Stimulated activated memory B cell treated with anti-CD40 and anti-IgM and Interleukin-4, amounts not matched to agents 10 μg/mL and 1 μg/mL and 100 μg/mL, for 72 hours (primary cell): ENCODE measurements at places on chromosomes 7 and 10.

- ATAC-seq, result no peak
Measured at GRCh38 chr7:50791938-50792341, 9.2 kb upstream of the GRB10 start.

- no peak for ATAC-seq
Measured at GRCh38 chr7:93146036-93146435, 2.1 kb downstream of the SAMD9L start.

- no peak for ATAC-seq
Measured at GRCh38 chr10:12063483-12063818, 5.3 kb upstream of the DHTKD1 start.

GRCh38 chr10:14574291-14574690 is 200.4 kb downstream of the FAM107B start:
- no peak for ATAC-seq

GRCh38 chr7:141838581-141838980 is 2.7 kb downstream of the PRSS37 start:
- no peak for ATAC-seq

GRCh38 chr7:40288827-40289226 is 154.0 kb downstream of the SUGCT start:
- no peak for ATAC-seq

DNA sequence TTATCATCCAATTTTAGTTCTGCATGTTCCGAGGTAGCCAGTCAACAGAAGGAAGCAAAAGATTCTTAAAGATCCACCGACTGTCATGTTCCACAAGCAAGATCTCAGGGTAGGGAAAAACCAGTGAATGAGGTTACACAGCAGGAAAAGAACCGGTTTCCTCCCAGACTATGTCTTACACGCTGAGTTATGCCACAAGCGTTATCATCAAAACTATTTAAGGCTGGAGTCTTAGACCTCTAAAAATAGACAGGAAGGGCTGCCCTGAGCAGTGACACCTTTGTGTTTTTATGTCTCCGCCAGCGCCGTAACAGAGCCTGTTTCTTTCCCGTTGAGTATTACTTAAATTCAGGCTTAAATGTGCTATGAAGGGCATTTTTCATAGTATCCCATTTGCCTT is 48.3 kb downstream of the PROSER2 start:
- no peak for ATAC-seq

DNA sequence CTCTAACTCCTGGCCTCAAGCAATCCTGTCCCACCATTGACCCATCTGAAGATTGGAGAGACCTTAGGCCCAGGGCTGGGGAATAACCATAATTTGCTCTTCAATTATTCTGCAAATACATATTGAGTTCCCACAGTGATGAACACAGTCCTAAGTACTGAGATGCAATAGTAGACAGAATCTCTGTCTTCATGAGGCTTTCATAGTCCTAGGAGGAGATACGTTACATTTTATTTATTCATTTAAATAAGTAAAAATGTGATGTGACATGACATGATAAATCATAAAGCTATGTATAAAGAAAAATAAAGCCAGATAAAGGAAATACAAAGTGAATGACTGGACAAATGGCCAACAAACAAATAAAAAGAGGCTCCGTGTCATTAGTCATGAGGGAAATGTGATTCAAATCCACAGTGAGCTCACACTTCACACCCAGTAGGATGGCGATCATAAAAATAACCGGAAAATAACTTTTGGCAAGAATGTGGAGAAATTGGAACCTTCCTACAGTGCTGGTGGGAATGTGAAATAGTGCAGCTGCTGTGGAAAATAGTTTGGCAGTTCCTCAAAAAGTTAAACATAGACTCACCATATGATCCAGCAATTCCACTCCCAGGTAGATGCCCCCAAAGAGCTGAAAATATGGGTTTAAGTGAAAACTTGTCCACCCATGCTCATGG is 52.1 kb upstream of the JCAD start:
- no peak for ATAC-seq

- peak; percentile 51 for ATAC-seq
Measured at GRCh38 chr7:87475359-87476178, at the start of gene ABCB4. Gene ABCB4 (minus strand): TSS chr7:87475680. CDS start chr7:87475465, 215 bp downstream.

GRCh38 chr7:64098-64915 is 128.1 kb upstream of the FAM20C start:
- no peak for ATAC-seq

GRCh38 chr7:151174246-151175046 is 7.0 kb upstream of the GBX1 start:
- ATAC-seq, result peak; percentile 18

DNA sequence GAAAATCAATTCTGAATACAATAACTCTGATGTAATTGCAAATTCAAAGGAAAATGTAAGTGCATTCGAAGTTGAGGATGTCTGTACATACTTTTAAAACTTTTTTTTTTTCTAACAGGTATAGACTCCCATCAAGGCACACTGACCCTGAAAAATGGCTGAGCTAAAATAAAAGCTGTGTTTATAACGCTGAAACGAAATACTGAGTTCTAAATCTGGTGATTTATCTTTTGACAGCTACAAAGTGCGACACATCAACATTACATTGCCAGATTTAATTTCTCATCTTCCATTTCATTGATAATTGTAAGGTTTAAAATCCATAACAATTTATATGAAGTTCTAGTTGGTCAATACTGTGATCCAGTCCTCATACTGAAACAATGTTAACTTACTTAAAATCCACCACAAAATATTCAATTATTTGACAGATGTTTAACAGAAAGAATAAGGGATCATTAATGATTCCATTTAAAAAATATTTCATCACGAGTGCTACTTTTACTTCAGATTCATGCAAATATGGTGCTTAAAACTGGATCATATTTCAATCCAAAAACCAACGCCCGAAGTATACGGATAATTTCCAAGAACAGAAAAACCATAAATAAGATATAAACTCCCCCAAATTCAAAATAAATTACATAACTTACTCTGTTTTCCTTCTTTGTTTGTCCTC is 1.4 kb downstream of the RAB11FIP2 start:
- ATAC-seq, result no peak

DNA sequence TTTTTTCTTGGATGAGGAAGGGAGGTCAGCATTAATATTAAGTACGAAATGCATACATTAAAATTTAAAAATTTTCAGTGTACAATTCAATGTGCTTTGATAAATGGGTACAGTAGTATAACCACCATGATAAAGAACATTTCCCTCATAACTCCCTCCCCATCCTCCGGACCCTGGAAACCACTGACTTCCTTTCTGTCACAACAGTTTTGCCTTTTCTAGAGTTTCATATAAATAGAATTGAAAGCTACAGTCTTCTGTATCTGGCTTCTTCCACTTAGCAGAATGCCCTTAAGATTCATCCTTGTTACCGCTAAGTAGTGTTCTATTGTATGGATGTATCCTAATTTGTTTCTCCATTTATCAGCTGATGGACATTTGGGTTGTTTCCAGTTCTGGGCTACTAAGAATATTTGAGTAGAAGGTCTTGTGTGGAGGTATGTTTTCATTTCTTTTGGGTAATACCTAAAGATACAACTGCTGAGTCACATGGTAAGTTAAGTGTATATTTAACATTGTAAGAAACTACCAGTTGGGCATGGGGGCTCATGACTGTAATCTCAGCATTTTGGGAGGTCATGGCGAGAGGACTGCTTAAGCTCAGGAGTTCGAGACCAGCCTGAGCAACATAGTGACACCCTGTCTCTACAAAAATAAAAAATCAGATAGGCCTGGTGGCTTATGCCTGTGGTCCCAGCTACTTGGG is 30.8 kb downstream of the ABI1 start:
- ATAC-seq, result no peak

DNA sequence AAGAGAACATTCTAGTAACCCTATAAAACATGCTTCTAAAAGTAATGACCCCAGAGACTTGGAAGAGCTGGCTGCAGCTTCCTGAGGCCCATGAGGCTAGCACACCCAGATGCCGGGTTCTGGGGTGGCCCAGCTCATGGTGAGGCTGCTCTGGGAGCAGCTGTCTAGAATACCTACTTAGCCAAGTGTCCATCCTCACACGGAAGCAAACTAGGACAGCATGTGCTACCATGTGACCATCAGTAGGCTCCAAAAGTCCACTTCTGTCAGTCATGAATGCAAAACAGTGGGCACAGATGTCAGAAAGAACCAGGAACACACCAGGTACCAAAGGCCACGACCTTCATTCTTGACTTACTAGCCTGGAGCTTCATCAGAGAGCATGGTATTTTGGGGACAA is 32.4 kb downstream of the CTBP2 start:
- no peak for ATAC-seq

DNA sequence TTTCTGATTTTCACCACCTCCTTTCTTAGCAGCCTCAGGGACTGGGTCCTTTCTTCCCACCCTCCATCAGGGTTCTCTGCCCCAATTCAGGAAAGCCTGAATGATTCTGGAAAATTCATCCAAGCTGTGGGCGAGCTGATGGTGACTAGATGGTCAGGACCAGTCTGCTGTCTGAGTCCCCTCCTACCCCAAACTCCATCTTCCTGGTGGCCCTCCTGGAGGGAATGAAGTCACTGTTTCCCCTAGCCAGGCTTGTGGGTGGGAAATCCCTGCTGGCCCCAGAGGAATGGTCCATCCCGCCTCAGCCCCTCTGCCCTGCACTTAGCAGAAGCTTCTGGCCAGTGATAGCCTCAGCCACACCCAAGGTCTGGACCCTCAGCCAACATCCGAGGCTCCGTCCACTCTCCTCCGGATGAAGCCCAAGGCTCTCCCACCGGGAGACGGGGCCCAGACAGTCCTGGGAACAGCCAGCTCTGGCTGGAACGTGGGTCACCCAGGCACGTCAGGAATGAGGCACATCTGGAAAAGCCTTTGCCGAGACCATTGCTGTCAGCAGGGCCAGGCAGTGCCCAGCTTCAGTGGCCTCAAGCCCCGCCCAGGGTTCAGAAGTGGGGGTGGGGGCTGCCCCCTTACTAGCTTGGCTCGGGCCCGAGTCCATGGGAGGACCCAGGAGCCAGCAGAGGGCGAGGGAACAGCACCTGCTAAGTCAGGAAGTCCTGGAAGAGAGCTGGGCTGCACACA is 4.0 kb upstream of the AQP1 start:
- ATAC-seq, result no peak

DNA sequence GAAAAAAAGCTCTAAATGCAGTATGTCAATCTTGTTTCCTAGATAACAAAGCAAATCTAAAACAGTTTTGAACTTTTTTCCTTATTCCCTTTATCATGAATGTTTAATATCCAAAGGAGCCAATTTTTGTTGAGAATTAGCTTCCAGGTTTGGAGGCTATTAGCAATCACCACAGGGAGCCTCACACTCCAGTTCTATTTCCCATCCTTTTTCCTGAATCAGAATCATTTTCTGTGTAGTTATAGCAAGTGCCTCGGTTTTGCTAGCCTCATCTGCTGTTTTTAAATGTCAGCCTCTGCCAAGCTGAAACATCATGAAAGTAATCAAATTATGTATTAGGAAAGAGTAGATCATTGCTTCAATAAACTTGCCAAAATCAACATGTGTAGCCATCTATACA is 357.5 kb upstream of the LRGUK start:
- no peak for ATAC-seq

DNA sequence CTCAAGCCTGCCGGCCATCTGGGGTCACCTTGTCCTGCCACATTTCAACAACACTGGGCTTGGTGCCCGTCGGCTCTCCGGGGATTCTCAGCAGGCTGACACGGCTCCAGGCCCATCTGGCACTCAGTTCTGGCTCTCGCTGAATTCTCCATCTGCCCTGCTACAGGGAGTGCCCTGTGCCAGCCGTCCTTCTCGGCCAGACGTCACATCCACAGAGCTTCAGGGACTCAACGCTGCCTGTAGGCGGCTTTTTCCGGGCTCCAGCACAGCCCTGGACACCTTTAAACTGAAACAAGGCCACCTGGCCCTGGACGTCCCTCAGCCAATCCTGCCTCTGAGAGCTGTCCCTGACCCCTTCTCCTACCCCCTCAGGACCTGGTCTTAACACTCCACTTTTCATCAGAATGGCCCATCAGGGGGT is 43.0 kb downstream of the TMEM130 start:
- no peak for ATAC-seq

- no peak for ATAC-seq
Measured at GRCh38 chr10:17406036-17406834, 48.2 kb downstream of the ST8SIA6 start.

- no peak for ATAC-seq
Measured at GRCh38 chr7:106329971-106330733, 45.4 kb upstream of the NAMPT start.
